Parietal lobe (tissue), 2 donors: ENCODE measurements at places on chromosomes 11 and 22. TPM values are rescaled to one million over a fixed set of nuclear protein-coding genes. Genes with fewer than 3 reads are reported as not detected.

Gene CNTN5
- 15.7 TPM for total RNA-seq

Gene DEUP1
- 0.31 TPM for total RNA-seq

Gene OR2AG2
- total RNA-seq = 1.6 TPM

Gene ACCSL
- total RNA-seq = not detected

Gene AP5B1
- 8.8 TPM for total RNA-seq

Gene F2
- 0.63 TPM for total RNA-seq

Gene IFT27
- 26.3 TPM for total RNA-seq

Gene ST14
- 0.31 TPM for total RNA-seq

Gene MADD
- total RNA-seq = 104 TPM
